ENCODE measurements at places on chromosomes 1 and 21.

GRCh38 chr1:182426442-182427430 lies 23.2 kb upstream of the RGSL1 start:
- no peak for DNase-seq

DNA sequence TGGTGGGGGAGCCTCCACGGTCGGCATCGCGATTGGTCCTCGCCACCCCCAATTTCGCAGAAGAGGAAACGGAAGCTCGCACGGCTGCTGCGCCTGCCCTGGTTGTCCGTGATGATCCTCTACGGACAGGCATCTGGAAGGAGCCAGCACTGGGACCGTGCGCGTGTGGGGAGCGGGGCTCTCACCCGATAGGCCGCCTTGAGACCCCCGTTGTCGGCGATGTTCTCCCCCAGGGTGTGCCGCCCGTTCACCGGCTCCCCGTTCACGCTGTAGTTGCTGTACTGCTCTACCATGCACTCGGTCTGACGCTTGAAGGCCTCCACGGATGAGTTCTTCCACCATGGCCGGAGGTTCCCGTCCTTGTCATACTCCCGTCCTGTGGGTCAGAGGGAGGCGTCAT lies 48.4 kb upstream of the EIF4G3 start:
- DNase-seq = no peak

- no peak for DNase-seq
Observed at GRCh38 chr1:243407284-243408018, 151.6 kb downstream of the SDCCAG8 start.

- DNase-seq = no peak
Observed at GRCh38 chr1:20426923-20427322, 59.1 kb downstream of the CAMK2N1 start.

DNA sequence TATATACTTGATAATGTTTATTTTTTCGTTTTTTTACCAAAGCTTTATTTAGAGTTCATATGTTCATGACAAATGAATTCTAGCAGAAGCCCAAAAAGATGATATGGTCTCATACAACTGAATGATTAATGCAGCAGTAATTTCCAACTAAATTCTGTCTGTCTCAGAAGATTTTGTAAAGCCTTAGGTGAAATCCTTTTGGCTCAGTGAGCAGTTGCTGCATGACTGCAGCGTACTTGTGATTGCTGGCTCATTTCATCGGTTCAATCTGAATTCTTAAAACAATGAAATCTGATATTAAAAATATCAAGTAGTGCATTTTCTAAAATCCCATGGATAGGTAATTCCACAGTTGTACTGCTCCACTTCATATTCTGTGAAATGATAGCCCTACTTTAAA lies 73.2 kb downstream of the AK5 start:
- DNase-seq = no peak

DNA sequence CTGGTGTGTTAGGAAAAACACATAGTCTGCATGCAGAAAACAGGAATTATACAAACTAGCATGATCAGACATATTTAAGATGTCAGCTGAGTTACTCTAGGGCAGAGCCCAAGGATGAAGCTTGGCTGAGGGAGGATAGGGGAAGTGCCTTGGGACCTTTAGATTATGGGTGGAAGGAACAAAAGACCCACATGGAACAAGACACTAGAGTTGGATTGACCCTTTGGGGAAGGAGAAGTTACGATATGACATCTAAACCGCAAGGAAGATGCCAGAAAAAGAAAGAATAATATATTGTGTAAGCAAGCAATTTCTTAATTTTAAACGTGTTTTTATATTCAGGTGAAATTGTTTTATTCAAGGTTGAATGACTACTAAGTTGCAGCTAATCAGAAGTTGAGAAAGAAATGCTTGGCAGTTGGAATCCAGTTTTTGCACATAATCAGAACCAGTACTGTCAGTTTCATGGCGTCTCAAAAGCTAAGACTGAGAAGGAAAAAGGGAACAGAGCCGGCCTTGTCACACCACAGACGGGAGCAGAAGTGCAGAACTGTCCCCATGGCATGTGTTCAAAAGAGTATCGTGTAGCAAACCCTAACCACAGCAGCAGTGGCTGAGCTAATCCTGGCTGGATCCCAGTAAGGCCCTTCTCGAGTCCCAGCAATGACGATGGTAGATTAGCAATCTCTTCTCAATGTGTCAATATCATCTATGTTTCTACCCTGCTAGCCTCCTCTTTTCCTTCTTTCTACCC lies 31.2 kb upstream of the IFNAR2 start:
- no peak for DNase-seq

DNA sequence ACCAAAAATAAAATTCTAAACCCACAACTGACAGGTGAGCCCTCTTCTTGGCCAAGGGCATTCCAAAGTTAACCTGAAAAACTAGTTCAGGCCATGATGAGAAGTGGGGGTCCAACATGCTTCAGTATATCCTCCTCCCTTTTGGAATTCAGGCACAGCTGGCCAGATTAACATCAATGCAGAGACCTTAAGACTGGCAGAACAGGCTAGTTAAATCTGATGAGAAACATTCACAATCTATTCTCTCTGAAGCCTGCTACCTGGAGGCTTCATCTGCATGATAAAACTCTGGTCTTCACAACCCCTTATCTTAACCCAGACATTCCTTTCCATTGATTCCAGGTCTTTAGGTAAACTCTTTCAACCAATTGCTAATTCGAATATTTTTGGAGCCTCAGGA lies 26.7 kb upstream of the ZBTB8B start:
- DNase-seq = no peak

DNA sequence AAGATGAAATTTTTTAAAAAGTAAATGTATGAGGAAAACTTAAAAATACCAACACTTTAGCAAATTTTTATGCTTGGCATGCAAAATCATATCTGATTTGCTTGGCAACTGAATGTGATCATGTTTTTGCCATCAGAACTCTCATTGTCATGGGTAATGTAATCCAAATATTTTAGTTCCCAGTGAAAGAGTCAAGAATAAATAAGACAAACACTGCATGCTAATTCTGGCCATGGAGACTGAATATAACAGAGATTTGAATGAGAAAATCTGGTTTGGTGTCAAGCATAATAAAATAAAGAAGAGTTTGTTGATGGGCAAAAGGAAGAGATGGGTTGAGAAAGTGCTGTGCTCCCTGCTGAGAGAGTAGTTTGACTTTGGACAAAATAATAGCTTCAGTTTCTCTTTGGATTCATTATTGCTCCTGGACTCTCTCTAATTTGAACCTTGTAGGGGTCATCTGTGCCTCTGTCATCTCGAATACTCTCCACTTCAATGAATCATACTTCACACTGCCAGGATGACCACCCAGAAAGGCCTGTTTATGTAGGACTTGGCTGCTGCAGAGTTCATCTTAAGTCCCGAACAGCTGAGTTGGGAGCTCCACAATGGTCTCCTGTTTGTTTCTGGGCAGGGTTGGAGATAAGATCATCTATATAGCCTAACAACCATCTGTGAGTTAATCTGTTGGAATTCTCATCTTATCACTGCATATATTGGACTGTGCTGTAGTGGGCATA lies 34.4 kb downstream of the ADAMTS1 start:
- no peak for DNase-seq

DNA sequence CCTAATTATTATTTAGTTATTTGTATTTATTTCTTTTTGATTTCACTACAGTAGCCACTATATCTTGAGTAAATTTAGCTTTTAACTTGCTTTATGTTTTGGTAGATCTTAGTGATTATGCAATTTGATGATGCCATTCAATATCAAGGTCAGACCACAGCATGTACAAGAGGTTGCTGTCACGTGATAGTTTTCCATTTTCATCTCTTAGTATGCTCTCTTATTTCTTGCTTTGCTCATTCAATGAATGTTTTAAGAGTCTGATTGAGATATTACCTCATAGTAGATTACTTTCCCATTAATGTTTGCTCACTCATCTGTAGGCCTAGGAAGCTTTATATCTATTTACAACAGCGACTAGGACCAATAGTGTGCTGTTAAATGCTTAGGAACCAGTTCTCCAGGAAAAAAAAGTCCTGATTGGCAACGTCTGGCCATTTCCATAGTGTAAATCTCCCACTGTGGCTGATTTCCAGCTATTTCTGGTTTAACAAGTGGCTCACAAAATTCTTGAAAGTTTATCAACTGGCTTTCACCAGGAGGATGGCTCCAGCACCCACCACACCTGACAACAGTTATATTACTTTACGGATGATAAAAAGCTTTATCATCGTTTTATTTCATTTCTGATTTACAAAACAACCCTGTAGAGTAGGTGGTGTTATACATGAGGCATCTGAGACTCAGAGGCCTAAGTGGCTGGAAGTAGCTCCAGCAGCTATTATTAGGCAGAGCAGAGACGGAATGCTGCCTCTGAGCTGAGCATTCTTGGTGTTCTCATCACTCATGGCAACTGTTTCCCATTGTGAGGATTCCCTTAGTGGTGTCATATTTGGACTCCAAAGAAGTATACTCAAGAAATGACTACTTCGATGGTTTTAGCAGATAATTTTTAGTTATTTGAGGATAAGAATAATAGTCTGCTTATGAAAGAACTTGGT lies 235.2 kb downstream of the DISC1 start:
- no peak for DNase-seq

GRCh38 chr1:230833511-230833910 lies 34.8 kb downstream of the C1orf198 start:
- DNase-seq = no peak

DNA sequence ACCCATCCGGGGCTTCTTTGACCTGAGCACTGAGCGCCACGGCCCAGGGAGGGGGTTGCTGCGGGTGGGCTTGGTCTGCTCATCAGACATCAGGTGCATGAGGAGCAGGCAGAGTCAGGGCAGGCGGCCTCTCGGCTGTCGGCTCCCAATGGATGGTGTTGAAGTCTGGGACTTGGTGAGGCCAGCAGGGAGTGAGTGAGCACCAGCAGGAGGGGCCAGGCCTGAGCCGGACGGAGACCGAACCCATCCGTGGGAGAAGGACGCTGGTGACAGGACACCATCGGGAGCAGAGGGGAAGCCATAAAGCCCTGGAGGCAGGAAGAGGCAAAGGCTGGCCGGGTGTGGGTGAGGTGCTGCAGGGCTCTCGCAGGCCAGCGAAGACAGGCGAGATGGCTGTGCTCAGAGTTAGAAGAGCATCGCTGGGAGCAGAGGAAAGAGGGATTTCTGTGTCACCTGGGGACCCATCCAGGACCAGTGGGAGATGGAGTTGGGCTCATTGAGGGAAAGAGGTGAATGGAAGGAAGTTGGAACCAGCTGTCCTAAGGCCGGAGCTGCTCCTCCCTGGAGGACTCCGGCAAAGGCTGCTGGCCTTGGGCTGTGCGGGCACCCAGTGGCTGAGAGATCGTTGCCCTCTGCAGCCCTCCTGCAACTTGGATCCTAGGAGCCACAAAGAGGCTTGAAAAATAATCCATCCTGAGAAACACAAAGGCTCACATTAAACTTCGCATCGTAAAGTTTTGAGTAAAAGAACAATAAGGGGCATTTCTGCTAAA lies 49.9 kb downstream of the PDE9A start:
- DNase-seq = no peak

- no peak for DNase-seq
Observed at GRCh38 chr1:94636624-94637023, 95.1 kb upstream of the F3 start.

Data from NCI-H526 (cell line).